ENCODE measurements at places on chromosomes 2 and 18. TPM values are rescaled to one million over a fixed set of nuclear protein-coding genes. Genes with fewer than 3 reads are reported as not detected.

The RPRM gene
- not detected for total RNA-seq

The RAB27B gene
- 0.13 TPM for total RNA-seq

The RAB6D gene
- total RNA-seq = 0.07 TPM

The IL36A gene
- not detected for total RNA-seq

The GAL3ST2 gene
- not detected for total RNA-seq

The GRHL1 gene
- total RNA-seq = 1.2 TPM

The NEMP2 gene
- 3.5 TPM for total RNA-seq

The EMILIN1 gene
- 13.8 TPM for total RNA-seq

The GPR55 gene
- not detected for total RNA-seq

The GPR75 gene
- 1.8 TPM for total RNA-seq

DNA sequence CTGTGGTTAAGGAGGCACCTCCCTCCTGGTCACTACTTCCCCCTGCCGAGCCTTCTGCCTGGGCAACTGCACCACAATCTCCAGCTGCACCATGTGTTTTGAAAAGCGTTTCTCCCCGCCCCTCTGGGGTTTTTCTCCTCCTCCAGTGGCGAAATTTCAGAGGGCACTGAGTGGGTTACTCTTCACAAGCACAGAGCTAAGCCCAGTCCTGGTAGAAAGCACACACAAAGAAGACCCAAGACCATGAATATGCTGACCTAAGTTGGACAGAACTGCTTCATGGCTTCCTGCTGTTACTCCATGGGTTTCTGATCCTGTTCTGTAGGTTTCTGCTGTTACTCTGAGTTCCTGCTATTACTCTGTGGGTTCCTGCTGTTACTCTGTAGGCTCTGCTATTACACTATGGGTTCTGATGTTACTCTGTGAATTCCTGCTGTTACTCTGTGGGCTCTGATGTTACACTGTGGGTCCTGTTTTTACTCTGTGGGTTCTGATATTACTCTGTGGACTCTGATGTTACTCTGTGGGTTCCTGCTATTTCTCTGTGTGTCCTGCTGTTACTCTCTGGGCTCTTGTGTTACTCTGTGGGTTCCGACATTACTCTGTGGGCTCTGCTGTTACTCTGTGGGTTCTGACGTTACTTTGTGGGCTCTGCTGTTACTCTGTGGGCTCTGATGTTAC, 216.6 kb downstream of the RTP5 start:
- DNase-seq = no peak

GRCh38 chr2:224999754-225000153, 42.5 kb downstream of the DOCK10 start:
- no peak for DNase-seq

- no peak for DNase-seq
These were observed 289.3 kb upstream of the HS6ST1 start for GRCh38 chr2:128607911-128608506.

- DNase-seq = no peak
These were observed 250.8 kb upstream of the ZEB2 start for GRCh38 chr2:144770616-144771230.

DNA sequence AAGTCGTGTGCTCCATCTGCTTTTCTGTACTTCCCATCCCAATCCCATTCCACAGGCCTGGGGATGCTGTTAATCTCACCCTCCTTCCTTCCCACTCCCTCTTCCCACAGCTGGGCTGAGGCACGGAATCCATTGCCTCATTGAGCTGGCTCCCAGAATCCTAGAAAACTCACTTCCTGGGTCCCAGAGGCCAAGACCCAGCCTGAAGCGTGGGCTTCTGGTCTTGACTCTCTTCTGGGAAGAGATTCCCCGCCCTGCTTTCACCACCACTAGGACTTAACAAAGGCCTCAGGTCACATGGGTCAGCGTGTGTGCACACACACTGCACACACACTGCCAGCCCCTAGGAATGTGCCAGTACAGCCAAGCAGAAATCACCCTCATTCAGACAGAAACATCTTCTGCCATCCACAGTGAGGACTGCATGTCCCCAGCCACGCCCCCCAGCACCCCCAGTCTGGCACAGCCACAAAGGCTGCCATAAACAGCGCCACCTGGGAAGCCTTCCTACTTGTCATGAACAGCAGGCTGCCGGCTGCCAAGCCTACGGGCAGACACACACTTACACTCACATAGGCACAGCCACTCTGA, 165.8 kb downstream of the TNS1 start:
- no peak for DNase-seq

- no peak for DNase-seq
These were observed 30.2 kb upstream of the GRP start for GRCh38 chr18:59189746-59190145.

DNA sequence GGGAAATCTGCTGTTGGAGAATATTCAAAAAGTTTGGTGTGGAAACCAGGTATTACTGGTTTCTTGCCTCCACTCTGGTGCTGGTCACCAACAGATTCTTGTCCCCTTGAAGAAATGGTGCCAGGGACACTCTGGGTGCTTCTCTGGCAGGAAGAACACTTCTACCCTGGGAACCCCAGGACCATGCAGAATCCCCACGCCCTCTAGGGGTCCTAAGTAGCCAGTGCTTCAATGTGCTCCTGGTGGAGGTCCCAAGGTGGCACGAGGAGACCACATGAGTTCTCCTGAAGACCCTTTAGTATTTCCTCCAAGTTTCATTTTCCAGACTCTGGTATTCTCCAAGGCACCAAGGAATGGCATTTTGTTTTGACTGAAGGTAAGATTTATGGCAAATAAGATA, 380.6 kb downstream of the TSN start:
- no peak for DNase-seq

GRCh38 chr2:130728007-130728454, 839 bp upstream of the GPR148 start:
- no peak for DNase-seq

DNA sequence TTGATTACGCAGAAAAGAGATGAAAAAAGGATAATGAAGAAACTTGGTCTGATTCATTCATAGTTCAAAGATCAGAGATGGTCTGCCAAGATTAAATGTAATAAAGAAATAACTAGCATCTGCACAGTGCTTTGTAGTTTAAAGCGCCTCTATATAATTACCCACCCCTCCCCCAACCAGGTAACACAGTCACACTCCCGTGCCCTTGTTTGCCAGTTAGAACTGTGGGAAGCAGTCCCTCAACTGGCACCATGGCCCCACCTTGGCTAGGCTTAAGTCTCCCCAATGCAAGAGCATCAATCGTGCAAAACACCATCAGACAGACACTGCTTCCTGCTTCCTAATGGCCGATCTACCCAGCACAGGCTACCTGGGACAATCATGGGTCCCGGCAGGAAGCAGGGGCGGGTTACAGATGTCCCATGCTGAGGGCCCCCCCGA, 11.6 kb downstream of the ADCY3 start:
- DNase-seq = no peak

DNA sequence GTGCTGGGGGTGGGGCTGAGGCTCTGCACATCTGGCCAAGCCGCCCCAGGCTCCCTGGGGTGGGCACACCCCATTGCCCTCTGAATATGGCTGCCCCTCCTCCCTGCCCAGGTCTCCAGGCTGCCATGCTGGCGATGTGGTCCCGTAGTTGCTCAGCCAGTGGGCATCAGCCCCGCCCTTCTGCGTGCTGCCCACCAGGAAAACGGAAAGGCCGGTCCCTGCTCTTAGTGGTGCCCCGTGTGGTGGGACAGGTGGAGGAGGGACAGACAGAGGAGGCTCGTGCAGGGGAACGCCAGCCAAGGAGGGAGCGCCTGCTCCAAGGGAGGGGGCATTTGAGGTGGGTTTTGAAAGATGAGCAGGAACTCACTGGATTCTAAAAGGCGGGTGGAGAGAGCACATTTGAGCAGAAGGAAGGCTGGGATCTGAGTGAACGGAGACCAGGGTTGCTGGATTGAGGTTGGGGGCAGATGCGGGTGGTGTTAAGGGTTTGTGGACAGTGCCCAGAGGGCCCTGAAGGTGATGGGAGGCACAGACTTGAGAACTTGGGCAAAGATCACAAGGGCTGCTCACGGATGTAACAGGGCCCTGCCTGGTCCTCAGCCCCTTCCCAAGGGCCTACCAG, 6.7 kb upstream of the B3GNT7 start:
- DNase-seq = no peak

GRCh38 chr2:50649626-50650402, 382.1 kb downstream of the NRXN1 start:
- no peak for DNase-seq

GRCh38 chr2:53233759-53234547, 533.7 kb upstream of the CHAC2 start:
- no peak for DNase-seq

- DNase-seq = no peak
These were observed 4.6 kb upstream of the SDC1 start for GRCh38 chr2:20229322-20230113.

- no peak for DNase-seq
These were observed 123.8 kb downstream of the MYO1B start for GRCh38 chr2:191369034-191369433.

- DNase-seq = no peak
These were observed 56.8 kb downstream of the ASAP2 start for GRCh38 chr2:9263428-9263827.

DNA sequence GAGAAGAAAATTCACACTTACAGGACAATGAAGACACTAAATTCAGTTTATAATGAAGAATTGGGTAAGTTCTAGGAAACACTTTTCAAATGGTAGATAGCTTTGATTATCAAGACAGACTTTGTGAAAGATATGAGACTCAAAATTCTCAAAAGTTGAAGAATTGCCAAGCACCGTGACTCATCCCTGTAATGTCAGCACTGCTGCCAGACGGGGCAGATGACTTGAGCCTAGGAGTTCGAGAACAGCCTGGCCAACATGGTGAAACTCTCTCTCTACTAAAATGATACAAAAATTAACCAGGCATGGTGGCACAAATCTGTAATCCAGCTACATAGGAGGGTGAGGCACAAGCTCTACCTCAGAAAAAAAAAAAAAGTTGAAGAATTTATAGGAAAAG, 1820.1 kb upstream of the LRRTM1 start:
- no peak for DNase-seq

DNA sequence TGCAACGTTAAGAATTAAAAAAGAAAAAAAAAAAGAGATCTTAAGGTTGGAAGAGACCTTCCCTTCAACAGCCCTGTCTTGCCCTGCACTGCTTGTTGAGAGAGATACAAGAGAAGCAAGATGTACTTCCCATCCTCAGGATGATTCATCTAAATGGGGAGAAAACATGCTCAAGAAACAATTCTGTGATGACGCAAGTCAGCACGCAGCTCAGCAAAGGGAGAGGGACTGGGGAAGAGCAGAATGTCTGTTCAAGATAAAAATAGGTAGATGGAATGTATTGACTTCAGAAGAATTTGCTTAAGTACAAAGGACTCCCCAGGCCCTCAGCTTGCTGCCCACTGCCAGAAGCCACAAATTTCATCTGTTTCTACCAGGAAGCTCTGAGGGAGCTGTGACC, 198.2 kb upstream of the SPRED2 start:
- no peak for DNase-seq

DNA sequence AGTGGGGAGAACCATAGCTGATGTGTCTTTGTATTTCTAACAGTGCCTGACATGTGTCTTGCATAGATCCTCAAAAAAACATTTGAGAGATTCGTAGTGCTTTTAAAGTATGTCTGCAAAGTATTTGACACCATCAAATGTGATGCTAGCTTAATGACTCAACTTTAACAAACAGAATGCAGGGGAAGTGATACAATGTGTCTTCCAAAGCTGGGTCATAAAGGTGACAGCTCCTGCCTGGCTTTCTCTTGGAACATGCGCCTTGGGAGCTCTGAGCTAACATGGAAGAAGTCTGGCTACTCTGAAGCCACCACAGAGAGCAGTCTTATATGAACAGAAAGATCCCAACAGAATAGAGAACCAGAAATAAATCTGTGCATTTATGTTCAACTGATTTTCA, 78.2 kb downstream of the C1D start:
- peak; percentile 17 for DNase-seq

GRCh38 chr18:63779386-63779785, 4.2 kb downstream of the SERPINB7 start:
- no peak for DNase-seq

GRCh38 chr2:59312967-59313940, 1072.1 kb upstream of the FANCL start:
- DNase-seq = no peak

DNA sequence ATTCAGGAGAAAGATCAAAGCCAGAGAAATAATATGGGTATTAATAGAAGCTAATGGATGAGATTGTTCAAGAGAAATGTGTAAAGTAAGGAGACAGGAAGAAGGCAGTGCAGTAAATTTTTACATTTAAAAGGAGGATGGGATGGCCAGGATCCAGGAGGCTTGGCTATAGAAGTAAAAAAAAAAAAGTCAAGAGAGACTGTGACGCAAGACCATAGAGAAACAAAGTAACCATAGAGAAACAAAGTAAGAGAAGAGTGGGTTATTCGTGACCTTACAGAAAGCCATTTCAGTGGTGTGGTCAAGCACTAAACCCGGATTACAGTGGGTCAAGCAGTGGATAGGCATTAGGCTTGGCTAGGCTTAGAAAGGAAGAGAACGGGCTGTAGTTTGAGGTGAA, 10.5 kb upstream of the FAM171B start:
- no peak for DNase-seq

- no peak for DNase-seq
These were observed 4.8 kb upstream of the RNF138 start for GRCh38 chr18:32086881-32087280.
